ENCODE measurements at places on chromosomes 7 and 10.

- peak; percentile 49 for DNase-seq
Measured at GRCh38 chr7:33062023-33062781, at the start of gene NT5C3A. TSS of gene NT5C3A (minus strand) at chr7:33062776. CDS start at chr7:33062705, 71 bp downstream.

DNA sequence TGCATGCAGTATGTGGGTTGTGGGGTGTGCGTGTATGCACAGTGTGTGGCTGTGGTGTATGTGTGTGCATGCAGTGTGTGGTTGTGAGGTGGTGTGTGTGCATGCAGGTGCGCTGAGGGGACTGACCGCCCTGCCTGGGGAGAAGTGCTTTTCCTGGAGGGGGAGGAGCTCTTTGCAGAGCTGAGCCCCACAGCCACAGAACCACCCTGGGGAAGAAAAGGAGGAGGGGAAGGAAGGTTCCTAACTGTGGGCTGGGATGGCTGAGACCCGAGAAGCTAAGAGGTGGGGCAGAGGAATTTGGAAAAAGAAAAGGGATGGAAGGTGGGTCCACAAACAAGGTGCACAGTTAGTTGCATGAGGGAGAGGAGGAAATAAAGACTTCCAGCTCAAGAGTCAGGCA, at the start of gene TRPV5:
Gene TRPV5 (minus strand): TSS at position 123 of the 400 bp plus-strand sequence. CDS start 287 bp downstream, outside the sequence.
- no peak for DNase-seq

DNA sequence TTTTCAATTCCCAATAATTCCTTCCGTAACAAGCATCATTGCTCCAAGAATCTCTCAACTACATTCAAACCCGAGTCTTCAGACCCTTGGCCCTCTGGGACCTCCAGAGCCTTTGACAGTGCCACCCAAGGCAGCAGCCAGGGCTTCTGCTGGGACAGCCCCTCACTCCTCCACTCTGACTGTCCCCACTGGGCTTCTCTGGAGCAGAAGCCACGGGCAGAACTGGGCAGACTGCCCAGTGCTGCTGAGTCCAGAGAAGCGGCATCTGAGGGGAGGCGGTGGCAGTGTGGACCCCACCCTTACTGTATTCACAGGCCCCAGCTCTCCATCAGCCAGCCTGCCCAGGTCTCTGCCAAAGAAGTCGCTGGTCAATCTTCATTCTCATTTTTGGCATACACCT, 8.8 kb downstream of the CYREN start:
- no peak for DNase-seq

GRCh38 chr10:103855852-103856796, 748 bp upstream of the SH3PXD2A start:
- DNase-seq: no peak

DNA sequence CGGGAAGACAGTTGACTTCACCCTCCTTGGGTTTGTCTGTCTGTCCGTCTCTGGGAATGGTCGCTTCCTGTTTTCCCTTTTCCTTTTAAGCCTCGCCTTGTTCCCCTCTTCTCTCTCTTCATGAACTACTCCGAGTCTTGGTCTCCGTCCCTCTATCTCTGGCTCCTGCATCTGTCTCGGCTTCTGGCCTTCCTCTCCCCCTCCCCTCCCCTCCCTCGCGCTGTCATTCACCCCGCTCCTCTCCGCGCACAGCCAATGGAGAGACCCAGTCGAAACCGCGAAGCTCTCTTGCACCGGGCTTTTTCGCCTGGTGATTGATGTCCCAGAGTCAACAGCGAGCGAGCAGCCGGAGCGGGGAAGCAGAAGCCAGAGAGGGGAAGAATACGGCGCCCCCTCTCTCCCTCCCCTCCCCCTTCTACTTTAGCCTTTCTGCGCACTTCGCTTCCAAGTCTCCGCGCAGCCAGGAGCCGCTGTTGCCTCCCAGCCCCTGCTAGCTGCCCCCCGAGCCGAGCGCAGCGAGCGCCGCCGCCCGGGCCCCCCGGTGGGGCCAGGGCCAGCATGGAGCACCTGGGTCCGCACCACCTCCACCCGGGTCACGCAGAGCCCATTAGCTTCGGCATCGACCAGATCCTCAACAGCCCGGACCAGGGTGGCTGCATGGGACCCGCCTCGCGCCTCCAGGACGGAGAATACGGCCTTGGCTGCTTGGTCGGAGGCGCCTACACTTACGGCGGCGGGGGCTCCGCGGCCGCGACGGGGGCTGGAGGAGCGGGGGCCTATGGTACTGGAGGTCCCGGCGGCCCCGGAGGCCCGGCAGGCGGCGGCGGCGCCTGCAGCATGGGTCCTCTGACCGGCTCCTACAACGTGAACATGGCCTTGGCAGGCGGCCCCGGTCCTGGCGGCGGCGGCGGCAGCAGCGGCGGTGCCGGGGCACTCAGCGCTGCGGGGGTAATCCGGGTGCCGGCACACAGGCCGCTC, at the start of gene TLX1:
Gene TLX1 (plus strand): TSS at position 317 of the 978 bp plus-strand sequence. CDS start 242 bp downstream, at position 559.
- DNase-seq: no peak

GRCh38 chr10:99438890-99439289, 8.5 kb upstream of the GOT1 start:
- no peak for DNase-seq

DNA sequence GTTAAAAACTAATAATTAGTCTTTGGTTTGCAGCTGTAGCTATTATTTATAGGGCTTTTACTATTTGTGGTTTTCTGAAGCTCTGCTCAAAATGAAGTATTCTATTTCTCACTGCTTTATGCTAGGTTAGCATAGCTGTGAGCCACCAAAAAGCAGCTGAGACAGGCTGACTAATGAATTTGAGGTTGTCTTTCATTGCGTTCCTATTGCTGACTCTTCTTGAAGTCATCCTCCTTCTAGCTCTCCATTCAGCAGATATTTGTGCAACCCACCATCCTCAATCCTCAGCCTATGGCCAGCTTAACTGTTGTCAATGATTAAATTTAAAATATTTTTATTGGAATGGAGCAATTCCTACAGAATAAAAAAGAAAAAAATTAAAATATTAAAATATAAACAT, 2.1 kb upstream of the RALA start:
- DNase-seq: peak; percentile 56

GRCh38 chr7:80151274-80151665, 16.6 kb downstream of the GNAI1 start:
- no peak for DNase-seq

- no peak for DNase-seq
Measured at GRCh38 chr10:11017000-11017569, 587 bp upstream of the CELF2 start.

DNA sequence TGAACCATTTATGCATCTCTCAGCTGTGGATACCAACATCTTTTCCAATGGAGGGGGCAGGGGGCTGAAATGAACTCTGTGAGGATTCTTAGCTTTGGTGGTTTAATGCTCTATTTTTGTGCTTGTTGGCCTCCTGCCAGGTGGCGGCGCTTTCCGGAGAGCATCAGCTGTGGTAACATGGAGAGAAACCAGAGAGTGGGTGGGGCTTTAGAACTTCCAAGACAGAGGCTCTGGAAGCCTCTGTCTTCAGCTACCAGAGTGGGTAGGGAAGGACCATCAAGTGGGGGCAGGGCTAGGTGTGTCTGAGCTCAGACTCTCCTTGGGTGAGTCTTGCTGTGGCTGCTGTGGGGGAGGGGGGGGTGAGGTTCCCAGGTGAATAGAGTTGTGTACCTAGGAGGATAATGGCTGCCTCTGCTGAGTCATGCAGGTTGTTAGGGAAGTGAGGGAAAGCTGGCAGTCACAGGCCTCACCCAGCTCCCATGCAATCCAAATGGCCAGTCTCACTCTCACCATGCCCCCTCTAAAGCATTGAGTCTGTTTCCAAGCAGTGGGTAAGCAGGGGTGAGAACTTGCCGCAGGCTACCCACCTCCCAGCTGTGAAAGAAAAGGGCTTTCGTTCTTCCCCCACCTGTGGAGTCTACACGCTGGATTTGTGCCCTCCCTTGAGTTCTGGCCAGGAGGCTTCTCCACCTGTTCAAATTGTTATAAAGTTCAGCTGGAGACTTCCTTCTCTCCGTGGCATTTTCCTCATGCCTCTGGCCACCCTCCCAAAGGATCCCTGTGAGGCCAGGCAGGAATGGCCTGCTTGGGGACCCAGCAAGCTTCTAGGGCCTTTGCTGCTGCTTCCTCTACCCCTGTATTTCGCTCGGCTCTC, 527.0 kb downstream of the NEBL start:
- no peak for DNase-seq

DNA sequence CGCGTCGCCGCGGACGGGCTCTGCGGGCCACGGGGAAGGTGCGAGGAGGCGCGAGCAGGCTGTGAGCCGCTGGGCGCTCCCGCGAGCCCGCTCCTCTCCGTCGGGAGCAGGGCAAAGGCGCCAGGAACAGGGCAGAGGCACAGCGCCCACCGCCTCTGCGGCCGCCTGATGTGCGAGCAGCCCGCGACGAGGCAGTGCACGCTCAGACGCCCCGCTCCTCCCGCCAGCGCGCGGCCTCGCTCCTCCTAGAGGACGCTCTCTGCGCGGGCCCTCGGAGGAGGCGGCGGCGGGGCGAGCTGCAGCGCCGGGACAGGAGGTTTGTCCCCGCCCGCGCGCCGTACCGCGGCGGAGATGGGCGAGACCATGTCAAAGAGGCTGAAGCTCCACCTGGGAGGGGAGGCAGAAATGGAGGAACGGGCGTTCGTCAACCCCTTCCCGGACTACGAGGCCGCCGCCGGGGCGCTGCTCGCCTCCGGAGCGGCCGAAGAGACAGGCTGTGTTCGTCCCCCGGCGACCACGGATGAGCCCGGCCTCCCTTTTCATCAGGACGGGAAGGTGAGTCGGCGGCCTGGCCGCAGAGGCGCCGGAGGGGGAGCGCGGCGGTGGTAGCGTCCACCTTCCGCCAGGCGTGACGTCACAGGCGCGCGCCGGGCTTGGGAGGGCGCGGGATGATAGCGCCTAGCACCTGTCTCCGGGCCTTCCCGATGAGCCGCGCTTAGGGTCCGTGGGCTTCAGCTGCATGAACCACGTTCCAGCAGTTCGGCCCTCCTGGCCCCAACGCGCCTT, 731 bp downstream of the LANCL2 start:
- DNase-seq: peak; percentile 99

All from H54 (cell line).